Germinal center (tissue), 1 donor: ENCODE measurements at places on chromosomes 16 and 17.

- no peak for DNase-seq
Measured at GRCh38 chr16:16863672-16864071, 484.7 kb downstream of the NPIPA7 start.

- DNase-seq = no peak
Measured at GRCh38 chr17:39626171-39627046, at the start of gene PPP1R1B. Gene PPP1R1B (plus strand): TSS chr17:39626952. CDS start chr17:39627393, 441 bp downstream.

DNA sequence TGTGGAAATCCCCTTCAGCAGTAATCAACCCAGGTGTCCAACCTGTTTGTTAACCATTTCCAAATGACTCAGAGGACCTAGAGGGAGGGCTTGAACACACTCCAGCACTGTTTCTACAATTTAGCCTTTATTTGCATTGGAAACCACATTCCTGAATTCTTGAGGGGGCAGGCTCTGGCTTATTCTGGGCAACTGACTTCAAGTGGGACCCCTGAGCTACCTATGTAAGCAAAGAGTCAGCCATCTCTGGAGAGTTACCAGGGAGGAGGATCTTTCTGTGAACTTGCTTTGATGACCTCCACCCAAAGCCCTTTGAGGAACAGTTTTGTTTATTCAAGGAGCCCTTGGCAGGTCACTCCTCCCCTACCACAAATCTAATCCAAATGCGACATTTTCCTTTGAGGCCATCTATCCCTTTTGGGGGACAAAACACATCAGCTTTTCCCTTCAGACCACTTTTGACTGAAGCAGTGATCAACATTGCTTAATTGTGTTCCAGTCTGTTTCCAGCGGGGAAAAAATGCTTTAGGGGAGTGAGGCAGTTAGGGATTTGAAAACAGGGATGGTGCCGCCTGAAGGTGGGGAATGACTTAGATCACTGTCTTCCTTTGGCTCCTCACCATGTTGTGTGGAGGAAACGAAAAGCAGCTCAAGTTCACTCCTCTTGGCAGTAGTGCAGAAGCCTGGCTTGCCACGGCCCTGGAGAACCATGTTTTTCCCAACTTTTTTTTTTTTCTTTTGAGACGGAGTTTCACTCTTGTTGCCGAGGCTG lies 46.2 kb downstream of the TUBD1 start:
- DNase-seq = peak; percentile 54

DNA sequence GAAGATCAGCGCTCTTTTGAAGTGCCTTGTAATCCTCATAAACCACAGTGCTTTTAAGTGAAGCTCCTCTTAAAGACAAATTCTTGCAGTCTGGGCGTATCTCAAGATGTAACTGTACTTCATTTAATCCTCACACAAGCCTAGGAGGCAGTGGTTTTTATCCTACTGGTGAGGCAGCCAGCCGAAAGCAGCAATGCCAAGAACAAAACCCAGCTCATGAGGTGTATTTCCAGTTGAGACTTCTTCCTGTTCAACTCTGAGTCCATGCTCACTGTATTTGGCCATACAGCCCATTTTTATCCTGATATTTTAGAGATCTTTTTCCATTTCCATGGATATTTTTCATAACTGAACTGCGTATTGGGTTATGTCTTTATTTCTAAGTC lies 13.7 kb downstream of the CTRB2 start:
- no peak for DNase-seq

- peak; percentile 81 for DNase-seq
Measured at GRCh38 chr17:61416540-61417363, 17.1 kb downstream of the TBX2 start.

GRCh38 chr16:89123001-89123830 lies 29.6 kb downstream of the ACSF3 start:
- DNase-seq = no peak

DNA sequence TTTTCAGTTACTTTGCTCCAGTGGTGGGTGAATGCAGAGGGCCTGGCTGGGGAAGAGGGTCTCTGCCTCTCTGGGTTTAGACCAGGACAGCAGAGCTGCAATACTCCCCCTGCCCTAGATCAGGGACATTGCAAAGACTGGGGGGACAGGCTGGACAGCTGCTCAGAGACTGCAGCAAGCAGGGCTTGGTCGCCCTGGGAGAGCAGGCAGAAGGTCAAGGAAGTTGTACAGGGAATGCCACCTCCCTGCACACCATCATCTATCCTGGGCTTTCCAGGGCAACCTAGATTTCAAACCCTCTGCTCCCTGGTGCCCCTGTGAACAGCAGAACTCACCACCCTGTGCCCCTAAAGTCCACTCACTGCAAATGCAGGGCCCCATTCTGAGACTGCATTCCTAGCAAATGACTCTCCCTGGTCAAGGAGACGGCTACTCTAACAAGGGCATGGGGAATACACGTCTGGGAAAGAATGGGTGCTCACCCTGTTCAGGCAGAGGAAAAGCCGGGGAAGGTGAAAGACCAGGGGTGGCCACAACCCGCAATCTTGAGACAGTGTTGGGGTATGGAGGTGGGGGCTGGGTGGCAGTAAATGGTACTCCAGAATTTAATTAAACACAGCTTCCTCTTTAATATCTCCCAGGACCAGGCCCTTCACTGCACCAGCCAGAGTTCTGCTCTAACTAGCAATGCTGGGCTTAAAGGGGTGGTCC lies 1.0 kb downstream of the KIFC3 start:
- no peak for DNase-seq

GRCh38 chr17:6110088-6110487 lies 39.9 kb downstream of the WSCD1 start:
- DNase-seq = no peak

DNA sequence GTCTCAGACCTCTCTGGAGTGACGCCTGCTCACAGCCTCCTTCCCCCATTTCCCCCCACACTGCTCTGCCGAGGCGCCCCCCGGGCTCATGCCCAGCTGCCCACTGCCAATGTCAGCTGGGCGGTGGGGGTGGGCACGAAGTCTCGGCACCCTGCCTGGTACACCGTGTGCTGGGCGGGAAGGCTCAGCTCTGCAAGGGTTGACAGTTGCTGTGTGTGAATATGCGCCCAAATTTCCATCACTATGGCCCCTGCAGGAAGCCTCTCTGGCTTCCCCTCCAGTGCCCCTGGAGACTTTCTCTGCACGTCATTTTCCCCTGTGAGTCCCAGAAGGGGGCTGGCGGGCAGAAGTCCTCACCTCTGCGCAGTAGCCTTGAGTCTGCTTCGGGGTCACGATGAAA lies 11.6 kb upstream of the CAMKK1 start:
- no peak for DNase-seq

DNA sequence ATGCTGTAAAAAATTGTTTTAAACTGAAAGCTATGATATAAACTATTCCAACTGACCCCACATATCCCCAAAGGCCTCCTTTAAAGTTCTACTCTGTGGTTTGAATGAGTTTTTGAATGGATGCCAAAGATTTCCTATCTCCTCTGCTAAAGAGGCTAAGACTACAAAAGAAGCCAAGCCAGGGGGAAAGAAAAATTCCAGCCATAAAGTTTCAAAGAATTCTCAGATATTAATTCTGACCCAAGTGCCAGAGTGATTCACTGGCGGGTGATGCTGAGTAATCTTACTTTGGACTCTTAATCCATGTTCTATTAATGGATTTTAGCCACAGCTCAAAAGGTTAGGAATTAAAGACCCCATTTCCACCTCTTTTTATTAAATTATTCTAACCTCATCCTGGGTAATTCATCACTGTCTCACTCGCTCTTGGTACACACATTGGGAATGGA lies 60.7 kb downstream of the HS3ST3A1 start:
- DNase-seq = no peak

GRCh38 chr17:80455336-80455710 lies 21.1 kb downstream of the NPTX1 start:
- peak; percentile 66 for DNase-seq

DNA sequence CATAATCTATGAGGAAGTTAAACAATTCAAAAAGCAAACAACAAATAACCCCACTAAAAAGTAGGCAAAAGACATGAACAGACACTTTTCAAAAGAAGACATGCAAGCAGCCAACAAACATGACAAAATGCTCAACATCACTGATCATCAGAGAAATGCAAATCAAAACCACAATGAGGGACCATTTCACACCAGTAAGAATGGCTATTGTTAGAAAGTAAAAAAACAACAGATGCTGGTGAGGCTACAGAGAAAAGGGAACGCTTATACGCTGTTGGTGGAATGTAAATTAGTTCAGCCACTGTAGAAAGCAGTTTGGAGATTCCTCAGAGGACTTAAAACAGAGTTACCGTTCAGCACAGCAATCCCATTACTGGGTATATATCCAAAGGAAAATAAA lies 24.4 kb downstream of the TNFRSF13B start:
- DNase-seq = no peak

DNA sequence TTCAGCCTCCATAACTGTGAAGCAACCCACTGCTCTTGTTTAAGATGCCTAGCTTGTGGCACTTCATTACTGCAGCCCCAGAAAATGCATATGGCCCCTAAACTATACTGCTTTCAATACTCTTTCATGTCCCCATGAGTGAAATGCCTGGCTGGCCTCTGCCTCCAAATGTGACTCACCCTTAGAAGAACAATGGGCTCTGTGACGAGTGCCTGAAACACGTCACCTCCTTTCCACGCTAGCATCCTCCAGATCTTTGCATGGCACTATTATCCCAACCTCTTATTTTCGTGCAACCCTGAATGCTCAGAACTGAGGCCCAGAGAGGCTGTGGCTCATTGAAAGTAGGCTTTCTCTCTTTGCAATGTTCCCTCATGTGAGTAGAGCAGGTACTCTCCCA lies 233.1 kb downstream of the CBLN1 start:
- DNase-seq = no peak

GRCh38 chr17:8839410-8839935 lies 28.0 kb downstream of the PIK3R6 start:
- no peak for DNase-seq

DNA sequence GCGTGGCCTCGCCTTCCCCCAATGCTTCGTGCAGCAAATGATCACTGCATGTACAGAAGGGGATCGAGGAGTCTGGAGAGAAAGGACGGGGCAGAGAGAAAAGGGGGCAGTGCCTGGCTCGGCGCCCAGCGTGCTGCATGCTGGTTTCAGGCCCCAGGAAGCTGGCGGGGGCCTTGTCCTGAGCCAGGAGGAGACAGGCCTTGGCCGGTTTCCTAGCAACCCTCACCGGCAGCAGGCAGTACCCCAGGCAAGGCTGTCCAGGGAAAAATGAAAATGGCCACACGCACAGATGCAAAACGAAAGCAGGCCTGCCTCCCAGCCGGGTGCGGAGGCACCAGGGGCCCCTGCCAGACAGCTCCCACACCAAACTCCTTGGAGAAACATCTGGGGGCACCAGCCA lies 126.3 kb downstream of the ZFHX3 start:
- no peak for DNase-seq

GRCh38 chr17:29433541-29433940 lies 43.4 kb downstream of the TAOK1 start:
- DNase-seq = no peak

DNA sequence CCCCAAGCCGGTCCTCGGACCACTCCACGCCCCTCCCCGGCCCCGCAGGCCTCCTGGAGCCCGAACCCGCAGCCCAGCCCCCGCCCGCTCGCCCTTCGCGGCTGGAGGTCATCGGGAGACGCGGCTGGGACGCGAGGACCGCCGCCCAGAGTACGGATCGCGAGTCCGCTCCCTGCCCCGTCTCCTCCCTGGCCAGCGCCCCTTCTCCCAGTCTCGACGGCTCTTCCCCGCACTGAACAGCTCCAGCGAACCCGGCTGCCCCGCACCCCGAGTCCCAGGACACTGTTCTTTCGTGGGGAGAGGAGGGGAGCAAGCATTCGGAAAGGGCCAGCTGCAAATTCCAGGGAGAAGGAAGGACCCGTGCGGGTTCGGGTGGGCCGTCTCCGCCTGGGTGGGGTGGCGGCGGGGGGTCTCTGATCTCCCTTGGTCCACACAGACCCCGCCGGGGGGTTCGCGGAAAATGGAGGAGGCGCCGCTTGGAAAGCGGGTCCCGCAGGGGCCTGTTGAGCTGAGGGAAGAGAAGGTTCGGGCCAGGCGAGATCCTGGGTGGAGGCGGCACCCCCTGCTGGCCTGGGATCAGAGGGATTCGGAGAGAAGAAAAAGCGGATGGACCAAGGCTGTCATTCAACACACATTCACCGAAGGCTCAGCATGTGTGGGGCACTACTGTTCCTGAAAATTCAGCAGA lies 632 bp upstream of the RTN4RL1 start:
- DNase-seq = no peak

DNA sequence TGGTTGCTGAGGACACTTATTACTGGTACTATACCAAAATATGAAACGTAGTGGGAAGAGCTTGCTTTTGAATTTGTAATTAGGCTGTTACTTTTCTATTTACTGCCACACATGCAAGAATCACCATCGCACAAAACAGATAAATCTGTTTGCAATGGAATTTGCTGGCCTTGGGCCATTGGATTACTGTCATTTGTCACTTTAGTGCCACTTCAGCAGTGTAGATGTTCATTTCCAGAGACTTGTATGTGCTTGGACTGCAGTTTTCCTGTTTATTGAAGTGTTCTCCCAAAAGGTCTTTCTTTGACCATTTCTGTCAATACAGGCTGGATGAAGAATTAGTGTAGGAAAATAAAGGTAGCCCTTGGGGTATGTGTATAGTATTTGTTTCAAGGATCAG lies 4.5 kb downstream of the USP10 start:
- no peak for DNase-seq

DNA sequence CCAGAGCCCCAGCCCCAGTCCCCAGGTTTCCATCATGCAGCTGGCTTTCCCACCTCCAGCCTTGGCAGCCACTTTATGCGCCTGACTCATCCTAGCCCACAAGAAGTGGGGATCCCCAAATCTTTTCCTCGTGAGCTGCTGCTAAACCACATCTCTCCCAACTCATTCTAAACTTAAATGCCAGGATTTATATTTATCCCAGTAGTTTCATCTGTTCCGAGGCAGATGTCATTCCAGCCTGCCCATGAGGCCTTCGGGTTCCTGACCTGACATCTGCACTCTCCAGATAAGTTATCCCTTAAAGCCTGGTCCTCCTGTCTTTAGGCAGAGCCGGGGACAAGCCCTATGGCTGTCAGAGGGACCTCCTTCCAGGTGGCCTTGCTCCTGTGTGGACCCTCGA lies 16.6 kb downstream of the PLXDC1 start:
- DNase-seq = no peak

GRCh38 chr16:66084306-66084705 lies 282.2 kb upstream of the CDH5 start:
- DNase-seq = no peak

- no peak for DNase-seq
Measured at GRCh38 chr17:57516290-57517230, 228.5 kb downstream of the CCDC182 start.

GRCh38 chr17:20191056-20191455 lies 181.9 kb downstream of the SPECC1 start:
- no peak for DNase-seq

GRCh38 chr16:67667453-67667816 lies 821 bp downstream of the C16orf86 start:
- no peak for DNase-seq

- DNase-seq = no peak
Measured at GRCh38 chr16:30766933-30767284, 4.8 kb downstream of the RNF40 start.
